ENCODE measurements at places on chromosomes 12 and 14. TPM values are rescaled to one million over a fixed set of nuclear protein-coding genes. Genes with fewer than 3 reads are reported as not detected.

- no peak for DNase-seq
These were observed 110.8 kb downstream of the EMP1 start for GRCh38 chr12:13307143-13307816.

GRCh38 chr12:131112700-131113290 lies 159.1 kb downstream of the ADGRD1 start:
- DNase-seq = no peak

DNA sequence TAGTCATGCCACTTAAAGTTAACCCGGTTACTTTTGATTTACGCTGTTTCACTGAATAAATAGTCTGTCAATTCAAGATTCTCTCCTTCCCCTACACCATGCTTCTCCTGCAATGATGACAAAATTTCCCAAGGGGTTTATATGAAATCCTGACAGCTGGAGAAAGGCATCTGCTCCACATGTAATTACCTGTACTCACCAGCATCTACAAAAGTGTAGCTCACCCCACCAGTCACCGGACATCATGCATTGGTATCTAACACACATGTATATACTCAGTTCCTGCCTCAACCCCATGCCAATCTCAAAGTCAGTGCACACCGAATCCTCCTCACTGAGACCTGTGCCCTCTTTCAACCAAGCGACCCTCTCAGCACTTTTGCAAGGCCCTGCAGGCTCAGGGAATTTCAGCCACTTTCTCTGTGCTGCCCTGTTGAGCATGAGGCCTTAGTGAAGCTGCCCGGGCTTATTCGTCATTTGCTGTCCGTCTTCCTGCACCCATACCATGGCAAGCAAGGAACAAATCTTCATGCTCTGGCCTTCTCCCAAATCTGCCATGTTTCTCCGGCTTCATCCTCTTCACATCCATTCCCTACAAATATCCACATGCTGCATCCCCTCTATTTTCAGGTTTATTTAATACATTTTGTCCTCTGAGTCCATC lies 131.6 kb downstream of the SEC23A start:
- DNase-seq = no peak

DNA sequence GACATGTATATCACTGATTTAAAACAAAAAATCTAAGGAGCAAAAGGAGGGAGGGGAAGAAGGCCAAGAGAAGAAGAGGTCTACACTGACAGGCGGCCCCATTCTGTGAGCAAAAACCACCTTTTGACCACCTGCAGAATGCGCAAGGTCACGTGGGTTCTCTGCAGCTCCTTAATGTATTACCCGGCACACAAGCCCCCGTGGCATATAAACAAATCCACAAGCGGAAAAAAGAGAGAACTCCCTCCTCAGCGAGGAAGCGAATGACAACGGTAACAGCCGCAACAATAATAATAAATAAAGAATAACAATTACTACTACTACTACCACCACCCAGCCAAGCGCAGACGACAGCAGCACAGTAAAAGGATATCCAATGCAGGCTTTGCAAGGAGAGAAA lies 1.3 kb downstream of the KSR2 start:
- DNase-seq = no peak

DNA sequence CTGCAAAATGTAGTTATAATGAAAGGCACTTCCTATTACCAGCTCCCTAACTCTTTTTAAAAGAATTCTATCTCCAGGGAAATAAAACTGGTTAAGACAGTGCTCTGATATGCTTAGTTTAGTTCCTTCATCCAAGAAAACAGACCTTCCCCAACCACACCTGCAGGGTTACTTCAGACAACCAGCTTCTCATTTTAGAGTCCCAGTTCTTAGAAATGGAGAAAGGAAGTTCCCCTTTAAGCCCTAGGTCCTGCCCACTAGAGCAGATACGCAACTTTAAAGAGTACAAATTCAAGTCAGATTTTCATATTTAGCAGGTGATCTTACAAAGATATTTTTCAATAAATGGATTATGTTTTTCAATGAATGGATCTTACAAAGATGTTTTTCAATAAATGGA lies 4.4 kb upstream of the WSB2 start:
- no peak for DNase-seq

DNA sequence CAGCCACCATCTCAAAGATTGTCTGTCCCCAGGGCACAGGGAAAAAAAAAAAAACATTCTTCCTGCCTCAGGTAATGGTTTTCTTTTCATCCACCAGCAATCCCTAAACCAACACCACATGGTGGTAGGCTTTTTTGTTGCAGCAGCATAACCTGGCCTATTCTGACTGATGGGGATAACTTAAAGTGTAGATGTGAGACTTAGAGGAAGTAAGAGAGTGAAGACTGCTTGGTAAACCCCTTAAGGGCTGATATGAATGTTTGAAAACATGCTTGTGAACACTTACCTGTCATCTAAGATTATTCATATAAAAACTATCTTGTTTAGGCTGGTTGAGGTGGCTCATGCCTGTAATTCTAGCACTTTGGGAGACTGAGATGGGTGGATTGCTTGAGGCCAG lies 130.2 kb upstream of the RAP1B start:
- DNase-seq = no peak

GRCh38 chr14:69014829-69015259 lies 35.7 kb upstream of the ACTN1 start:
- DNase-seq = no peak

DNA sequence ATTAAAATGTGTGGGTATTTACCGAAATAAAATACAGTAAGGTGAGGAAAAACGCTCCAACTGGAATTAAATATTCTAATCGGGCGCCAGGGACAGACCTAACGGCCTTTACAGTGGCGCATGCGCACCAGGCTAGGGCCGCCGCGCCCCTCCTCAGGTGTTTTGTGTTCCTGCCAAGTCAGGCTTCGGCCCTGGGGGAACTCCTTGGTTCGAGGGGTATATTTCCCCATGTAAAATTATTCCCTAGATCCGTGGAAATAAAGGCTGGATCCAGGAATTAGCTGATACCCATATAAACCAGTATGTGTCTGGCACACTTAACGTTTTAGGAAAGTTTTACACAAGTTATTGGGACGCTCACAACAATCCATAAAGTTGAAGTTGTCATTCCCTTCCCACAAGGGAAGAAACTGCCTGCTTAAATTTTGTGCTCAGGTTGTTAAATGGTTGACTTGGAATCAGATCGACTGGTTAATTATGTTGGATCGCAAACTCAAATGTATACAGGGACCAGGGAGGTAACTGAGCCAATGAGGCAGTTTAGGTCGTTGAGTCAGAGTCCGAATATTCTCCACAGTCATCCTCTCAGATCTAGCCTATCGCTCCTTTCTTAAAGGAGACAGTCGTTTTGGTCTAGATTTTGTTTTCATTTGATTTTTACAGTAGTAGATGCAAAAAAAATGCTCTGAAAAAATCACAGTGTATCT lies 621 bp upstream of the ANAPC7 start:
- peak; percentile 71 for DNase-seq

- DNase-seq = no peak
These were observed 141.9 kb downstream of the DPF3 start for GRCh38 chr14:72752034-72752412.

- DNase-seq = no peak
These were observed 315.3 kb downstream of the ZFP36L1 start for GRCh38 chr14:68477461-68478085.

GRCh38 chr12:24695657-24696329 lies 253.1 kb downstream of the BCAT1 start:
- no peak for DNase-seq

DNA sequence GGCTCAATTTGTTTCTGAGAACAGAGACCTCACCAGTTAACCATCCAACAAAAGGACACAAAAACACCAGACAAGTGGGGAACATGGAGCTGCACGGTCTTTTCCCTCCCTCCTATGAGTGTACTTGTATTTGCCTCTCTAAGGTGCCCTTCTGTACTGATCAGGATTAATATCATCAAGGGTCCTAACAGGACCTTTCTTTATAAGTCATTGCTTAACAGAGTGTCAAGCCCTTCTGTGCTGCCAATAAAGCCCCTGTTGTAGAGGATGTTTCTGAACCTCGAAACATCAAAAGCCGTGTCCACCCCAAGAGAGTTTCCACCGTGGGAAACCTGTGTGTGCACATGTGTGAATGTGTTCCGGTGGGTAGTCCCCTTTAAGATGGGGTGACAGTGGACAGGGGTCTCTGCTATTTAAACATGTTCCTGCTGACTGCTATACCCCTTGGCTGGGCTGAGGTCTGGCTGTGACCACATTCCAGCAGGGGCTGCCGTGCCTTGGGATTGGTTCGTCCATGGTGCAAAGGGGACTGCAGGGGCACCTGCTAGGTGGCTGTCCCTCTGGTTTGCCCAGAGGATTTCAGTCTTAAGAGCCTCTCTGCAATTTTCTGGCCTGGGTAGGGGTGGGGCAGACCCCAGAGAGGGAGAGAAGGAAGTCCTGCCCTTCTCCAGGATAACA lies 6.0 kb downstream of the ESRRB start:
- DNase-seq = no peak

DNA sequence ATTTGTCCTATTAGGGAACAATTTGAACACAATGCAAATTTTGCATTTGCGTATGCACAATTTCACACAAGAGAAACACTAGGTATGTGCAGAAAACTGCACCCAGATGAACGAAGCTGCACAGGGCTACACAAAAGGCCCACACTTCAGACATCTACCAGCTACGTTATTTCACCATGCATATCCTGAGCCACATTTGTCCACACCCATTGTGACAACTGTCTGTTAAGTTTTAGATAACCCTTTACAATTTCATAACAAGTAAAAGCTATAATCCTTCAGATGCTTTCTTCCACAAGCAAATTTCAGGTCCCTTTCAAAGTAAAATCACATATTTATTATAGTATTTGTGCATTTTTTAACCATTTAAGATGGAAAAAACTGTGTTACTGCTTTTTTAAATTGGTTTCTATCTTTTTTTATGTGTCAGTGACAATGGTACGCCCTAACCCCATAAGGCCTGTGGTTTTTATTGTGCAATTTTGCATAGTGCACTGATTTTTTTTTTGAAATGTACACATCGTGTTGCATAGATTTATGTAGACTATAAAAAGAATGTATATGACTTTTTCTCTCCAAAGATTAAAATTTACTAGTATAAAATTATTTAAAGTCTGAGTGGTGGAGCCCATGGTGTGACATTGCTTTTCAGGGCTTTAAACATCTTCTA lies 87.8 kb upstream of the BTG1 start:
- no peak for DNase-seq

The SLCO1B1 gene
- 0.50 TPM for total RNA-seq

The ETNK1 gene
- 87.9 TPM for total RNA-seq

The IL26 gene
- not detected for total RNA-seq

The WIF1 gene
- not detected for total RNA-seq

The RNU4-1 gene
- 1,857 TPM for total RNA-seq

The GPRC5A gene
- total RNA-seq = 468 TPM

All from PC-9 (cell line).